HTR-8/SVneo (cell line): ENCODE measurements at places on chromosomes 11 and 22.
A peak's percentile ranks its signal among the peaks of the same experiment; 100 is the strongest.

- DNase-seq, result no peak
Measured at GRCh38 chr11:84560206-84560605, 1066.9 kb downstream of the DLG2 start.

GRCh38 chr11:36452236-36452940, 57.7 kb downstream of the TRAF6 start:
- no peak for DNase-seq

GRCh38 chr22:36659762-36660509, 43.6 kb downstream of the CACNG2 start:
- peak; percentile 86 for DNase-seq

GRCh38 chr11:44564670-44565210, 723 bp upstream of the CD82 start:
- peak; percentile 69 for DNase-seq

DNA sequence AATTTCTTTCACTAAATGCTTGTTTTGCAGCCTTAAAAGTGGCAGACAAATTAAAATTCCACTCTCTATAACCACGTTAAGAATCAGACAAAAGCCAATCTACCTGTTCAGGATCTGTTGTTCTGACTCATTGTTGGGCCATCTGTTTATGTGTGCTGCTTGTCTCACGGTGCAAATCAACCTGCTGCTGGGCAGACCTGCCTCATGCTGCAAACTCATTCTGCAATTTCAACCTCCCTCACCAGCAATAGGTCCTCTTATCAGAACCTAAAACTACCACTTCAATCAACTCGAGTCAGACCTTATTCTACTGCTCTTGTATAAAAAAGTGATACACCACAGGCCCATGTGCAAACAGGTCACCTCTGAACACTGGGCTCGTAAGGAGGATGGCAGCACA, 75.1 kb downstream of the LARGE2 start:
- DNase-seq, result no peak
